ENCODE measurements at places on chromosomes 3 and 15. TPM values are rescaled to one million over a fixed set of nuclear protein-coding genes. Genes with fewer than 3 reads are reported as not detected.

GRCh38 chr15:62896969-62897486 is 145.5 kb upstream of the TPM1 start:
- DNase-seq: peak; percentile 96

DNA sequence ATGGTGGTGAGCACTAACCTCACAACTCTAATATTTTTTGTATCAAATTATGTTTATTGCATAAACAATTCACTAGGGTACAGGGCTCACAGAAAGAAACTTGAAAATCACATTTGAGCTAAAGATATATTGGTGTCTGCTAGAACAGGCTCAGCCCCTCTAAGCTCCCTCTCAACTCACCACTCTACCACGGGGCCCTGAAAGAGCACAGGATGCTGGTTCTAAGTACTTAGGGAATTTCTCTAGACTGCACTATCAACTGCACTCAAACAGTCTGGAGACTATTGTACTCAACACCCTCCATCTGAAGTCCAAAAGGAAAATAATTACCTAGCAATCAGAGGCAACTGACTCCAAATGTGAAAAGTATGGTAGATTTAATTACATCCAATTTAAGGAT is 98.7 kb upstream of the STRIT1 start:
- DNase-seq: no peak

MAP6D1 gene
- total RNA-seq: 1.7 TPM

DNA sequence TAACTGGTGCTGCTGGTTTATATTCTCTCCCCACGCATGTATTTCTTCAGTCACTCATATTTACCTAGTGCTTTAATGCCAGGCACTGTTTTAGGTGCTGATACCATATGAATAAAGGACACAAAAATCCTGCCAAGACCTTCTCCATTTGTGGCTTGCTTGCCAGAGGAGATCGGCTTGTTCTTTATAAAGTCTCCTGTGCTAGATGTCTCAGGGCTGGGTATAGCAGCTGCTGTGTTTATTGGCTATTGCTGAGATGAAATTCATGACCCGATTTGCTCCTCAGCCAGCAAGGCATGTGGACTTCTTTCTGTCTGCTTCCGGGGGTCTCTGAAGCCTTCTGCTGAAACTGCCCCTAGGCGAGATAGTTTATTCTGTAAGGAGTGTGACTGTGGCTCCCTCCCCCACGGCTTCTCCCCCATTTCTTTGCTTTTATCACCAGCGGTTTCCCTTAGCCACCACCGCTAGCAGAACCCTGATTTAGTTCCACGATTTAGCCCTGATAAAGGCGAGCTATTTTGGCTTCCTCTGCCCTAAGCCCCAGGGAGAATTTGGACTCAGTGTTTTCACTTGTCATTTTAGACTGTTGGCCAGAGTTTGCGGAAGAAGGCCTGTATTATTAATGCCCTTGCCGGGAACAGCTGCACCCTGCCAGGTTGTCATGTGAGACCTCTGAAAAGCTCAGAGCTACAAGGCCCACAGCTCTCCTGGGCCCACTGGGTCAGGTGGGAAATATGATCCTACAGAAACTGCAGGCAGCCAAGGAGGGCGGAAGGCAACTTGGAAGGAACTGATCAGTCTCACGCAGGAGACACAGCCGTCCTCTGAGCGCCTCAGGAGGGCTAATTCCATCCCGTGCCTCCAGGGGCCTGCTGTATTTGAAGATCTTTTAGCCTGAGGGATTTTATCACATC is 46.8 kb downstream of the ST6GAL1 start:
- peak; percentile 91 for DNase-seq

DNA sequence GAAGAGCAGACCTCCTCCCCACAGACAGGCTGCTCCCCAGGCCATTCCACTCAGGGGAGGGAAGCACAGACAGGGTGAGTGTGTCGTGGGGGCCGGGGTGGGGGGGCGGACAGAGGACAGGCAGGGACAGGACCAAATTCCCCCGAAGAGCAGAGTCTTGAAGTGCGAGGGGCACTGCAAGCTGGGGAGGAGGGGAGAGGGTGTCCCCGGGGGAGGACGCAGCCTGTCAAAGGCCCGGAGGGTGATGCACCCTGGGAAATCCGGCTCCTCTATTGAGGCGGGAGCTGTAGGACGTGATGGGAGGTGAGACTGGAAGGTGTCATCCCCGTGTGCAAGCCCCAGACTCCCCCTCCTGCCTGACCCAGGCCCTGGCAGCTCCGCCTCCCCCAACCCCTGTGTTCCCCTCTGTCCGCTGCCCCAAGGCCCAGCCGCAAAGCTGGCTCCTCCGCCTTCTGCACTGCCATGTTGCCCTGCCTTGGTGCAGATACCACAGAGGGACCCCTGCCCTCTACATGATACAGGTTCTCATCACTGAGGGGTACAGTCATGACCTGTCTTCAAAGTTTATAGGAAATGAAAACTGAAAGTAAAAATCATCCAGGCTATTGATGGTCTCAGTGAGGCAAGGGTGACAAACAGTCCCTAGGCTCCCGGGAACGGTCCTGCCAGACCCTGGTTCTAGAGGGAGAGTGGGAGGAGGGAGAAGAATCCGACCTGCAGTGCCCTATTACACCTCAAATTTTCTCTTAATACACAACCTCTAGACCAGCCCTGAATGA is 76.3 kb upstream of the IQSEC1 start:
- DNase-seq: no peak

- no peak for DNase-seq
Observed at GRCh38 chr3:194744826-194745225, 59.1 kb downstream of the FAM43A start.

GRCh38 chr3:188853856-188854771 is 317.7 kb upstream of the TPRG1 start:
- no peak for DNase-seq

DNA sequence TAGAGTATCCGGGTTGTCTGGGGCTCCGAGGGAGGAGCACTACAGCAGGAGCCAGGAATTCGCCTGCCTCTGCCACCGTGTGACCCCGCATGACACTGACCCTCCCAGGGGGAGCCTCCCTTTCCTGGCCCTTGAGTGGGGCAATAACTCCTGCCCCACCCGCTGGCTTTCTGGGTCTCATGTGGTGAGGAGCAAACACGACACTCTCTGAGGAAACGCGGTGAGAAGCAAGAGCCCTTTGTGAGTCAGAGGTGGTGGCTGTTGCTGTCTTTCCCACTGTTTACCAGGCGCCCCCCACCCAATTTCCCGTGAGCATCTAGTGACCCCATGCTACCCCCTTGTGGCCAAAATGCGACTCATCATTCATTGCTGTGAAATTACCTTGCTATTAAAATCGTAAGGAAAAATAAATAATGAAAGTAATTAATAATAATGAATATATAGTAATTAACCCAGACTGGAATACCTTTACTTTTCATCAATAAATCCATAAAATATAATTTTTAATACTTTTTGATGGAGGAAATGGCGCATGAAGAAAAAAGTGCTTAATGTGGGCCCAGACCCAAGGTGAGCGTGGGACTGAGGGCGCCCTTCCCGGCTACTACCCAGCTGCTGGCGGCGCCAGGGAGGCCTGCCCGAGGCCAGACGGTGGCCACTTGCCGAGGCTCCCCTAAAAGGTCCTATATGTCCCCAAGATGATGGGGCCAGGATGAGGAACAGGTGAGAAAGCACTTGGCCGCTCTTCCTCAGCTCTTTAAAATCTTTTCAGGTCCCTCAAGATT is 29.3 kb downstream of the CCNL1 start:
- peak; percentile 49 for DNase-seq

TRH gene
- not detected for total RNA-seq

ATG3 gene
- 53.0 TPM for total RNA-seq

DNA sequence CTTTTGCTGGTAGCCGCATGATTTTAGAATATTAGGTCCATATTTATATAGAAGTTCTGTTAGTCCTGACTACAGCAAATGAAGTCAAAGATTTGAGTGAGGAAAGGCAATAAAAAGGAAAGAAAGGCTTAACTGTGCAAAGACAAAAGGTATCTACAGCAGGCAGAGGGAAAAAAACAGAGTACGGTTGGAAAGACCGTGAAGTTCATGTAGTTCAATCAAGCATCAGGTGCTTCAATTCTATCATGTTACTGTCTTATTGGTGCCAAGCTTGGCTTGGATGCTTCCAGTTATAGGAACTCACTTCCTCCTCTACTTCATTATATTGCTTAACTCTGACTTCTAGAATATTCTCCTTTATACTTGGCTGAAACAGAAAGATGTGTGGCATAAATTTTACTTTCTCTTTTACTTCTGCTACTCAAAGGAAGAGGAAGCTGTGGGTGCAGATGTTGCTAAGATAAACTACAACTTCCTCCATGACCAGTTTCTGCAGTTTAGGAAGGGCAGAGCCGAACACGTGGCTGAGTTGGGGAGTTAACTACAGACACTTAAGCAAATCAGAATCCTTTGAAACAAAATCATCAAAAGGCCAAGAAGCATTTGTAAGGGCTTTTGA is 72.6 kb upstream of the ZBED2 start:
- peak; percentile 64 for DNase-seq

- no peak for DNase-seq
Observed at GRCh38 chr3:194030372-194030771, 105.6 kb upstream of the HES1 start.

GRCh38 chr15:71195242-71195641 is 80.0 kb downstream of the THSD4 start:
- DNase-seq: no peak

DNA sequence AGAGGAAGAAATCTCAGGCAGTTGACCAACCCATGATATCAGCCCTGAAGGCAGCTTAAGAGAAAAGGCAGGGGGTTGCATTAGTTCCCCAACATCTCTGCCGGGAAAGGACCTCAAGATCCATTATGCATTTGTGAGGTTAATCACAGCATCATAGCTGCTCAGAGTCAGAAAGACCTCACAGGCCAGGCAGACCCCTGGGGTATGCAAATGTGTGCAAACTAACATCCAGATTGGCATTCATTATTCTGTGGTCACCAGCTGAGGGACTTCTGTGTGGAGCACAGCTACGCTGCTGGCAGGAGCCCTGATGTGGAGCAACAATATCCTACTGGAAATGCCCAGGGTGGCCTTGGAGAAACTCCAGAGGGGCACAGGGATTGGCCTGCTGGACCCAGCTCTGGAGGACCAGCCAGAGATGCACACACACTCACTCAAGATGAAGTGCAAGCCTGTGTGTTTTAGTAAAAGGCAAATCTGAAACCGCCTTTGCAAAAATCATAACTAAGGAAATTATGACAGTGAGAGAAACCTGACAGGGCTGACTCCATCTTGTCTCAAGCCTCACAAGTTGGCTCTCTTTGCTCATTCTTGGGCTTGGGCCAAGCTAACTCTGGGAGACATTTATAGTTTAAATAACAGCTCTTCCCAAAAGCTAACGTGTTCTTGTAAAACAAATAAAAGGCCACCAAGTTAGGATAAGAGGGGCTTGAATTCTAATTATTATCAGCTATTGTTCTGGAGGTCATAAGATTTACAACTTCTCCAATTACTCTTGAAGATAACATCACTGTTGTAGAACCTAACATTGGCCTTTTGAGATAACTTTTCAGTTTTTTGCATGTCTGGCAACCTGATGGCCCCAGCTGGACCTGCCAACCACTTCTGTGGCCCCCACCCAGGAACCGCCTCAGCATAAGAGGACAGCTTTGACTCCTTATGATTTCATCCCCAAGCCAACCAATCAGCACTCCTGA is 257.1 kb downstream of the UACA start:
- no peak for DNase-seq

RPUSD2 gene
- 6.1 TPM for total RNA-seq

Data from aorta (tissue), 5 donors.